ENCODE measurements at places on chromosomes 12 and 14. TPM values are rescaled to one million over a fixed set of nuclear protein-coding genes. Genes with fewer than 3 reads are reported as not detected.

ALDH1L2 gene
- total RNA-seq: 0.70 TPM

KCNH5 gene
- not detected for total RNA-seq

TAS2R20 gene
- 4.1 TPM for total RNA-seq

PTGDR gene
- not detected for total RNA-seq

DAO gene
- 1.2 TPM for total RNA-seq

CCDC184 gene
- total RNA-seq: not detected

SERPINA9 gene
- total RNA-seq: not detected

PTPRB gene
- total RNA-seq: 36.9 TPM

DNA sequence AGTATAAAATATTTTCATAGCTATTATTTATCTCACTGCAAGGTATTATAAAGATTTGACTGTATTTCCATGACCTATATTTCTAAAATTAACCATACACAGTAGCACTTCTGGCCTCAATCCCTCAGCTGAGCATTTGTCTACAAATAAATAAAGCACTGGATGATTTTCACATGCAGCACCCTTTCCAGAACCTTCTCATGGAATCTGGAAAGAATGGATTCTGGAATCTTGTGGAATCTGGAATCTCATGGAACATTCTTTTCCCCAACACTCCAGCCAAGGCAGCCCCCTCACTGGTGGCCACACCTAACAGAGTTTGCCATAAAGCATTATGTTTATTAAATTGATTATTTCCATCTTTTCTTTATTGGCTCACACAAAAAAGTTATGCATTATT lies 199.2 kb downstream of the MSRB3 start:
- H3K4me3 ChIP-seq: no peak overlapping the region
- no peak overlapping the region for H3K27ac ChIP-seq
- no peaks in the 10 kb centered on the region for H3K27me3 ChIP-seq
- H3K4me1 ChIP-seq: no peaks in the 10 kb centered on the region

- H3K4me1 ChIP-seq: no peaks in the 10 kb centered on the region
- H3K27ac ChIP-seq: no peak overlapping the region
- no peaks in the 10 kb centered on the region for H3K27me3 ChIP-seq
- no peaks in the 10 kb centered on the region for H3K36me3 ChIP-seq
These were observed 18.4 kb downstream of the ZFC3H1 start for GRCh38 chr12:71645268-71645667.

- no peak for DNase-seq
- H3K27me3 ChIP-seq: no peaks in the 10 kb centered on the region
- no peaks in the 10 kb centered on the region for H3K4me1 ChIP-seq
- no peaks in the 10 kb centered on the region for H3K36me3 ChIP-seq
- no peak overlapping the region for H3K4me3 ChIP-seq
These were observed 193.9 kb downstream of the TRHDE start for GRCh38 chr12:72465940-72466630.

DNA sequence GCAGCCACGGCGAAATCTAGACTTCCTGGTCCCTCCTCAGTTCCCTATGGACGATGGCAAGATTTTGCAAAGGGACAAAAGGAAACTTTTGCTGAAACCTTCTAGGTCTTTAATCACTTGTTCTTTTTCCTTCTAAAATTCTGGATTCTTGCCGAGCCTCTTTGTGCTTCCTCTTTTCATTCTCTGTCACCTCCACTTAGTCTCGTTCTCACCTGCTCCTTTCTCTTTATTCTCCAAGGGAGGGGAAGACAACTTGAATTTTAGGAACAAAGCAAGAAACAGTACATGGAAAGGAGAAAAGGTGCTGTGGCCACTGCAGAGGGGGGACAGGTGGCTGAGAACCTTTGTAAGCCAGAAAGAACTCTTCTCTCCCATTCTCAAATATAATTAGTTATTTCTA lies 194.8 kb downstream of the CACNA1C start:
- no peaks in the 10 kb centered on the region for H3K36me3 ChIP-seq
- H3K4me3 ChIP-seq: no peak overlapping the region
- no peak for DNase-seq

GRCh38 chr12:5924342-5924741 lies 20.7 kb downstream of the ANO2 start:
- H3K4me1 ChIP-seq: no peaks in the 10 kb centered on the region
- no peaks in the 10 kb centered on the region for H3K27me3 ChIP-seq
- H3K4me3 ChIP-seq: no peak overlapping the region
- no peak overlapping the region for H3K27ac ChIP-seq
- no peak for DNase-seq
- no peaks in the 10 kb centered on the region for H3K36me3 ChIP-seq

GRCh38 chr14:99516871-99517642 lies 35.8 kb downstream of the CCNK start:
- no peaks in the 10 kb centered on the region for H3K4me1 ChIP-seq
- H3K27me3 ChIP-seq: no peaks in the 10 kb centered on the region
- H3K27ac ChIP-seq: no peak overlapping the region
- H3K36me3 ChIP-seq: peaks cover 35% of the 10 kb centered on the region
- peak; percentile 46 for DNase-seq

- H3K27ac ChIP-seq: no peak overlapping the region
- no peaks in the 10 kb centered on the region for H3K27me3 ChIP-seq
- H3K4me3 ChIP-seq: no peak overlapping the region
- no peaks in the 10 kb centered on the region for H3K36me3 ChIP-seq
These were observed 95.1 kb downstream of the UNC79 start for GRCh38 chr14:93525696-93526451.

DNA sequence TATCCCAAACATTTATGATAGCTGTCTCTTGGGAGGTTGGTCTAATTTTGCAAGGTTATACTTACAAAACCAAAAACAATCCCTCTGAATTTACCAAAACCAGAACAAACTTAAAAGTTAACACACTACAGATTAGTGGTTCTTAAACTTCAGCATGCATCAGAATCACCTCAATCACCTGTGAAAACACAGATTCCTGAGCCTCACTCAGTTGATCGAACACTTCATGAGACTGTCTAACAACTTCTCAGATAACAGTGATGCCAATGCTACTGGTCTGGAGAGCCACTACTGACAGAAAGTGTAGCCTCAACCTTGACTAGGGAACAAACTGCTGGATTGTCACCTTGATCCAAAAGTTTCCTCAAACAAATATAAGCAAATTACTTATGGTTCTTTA lies 44.2 kb downstream of the ATP2B1 start:
- H3K4me1 ChIP-seq: peaks cover 29% of the 10 kb centered on the region
- H3K36me3 ChIP-seq: no peaks in the 10 kb centered on the region
- H3K27me3 ChIP-seq: no peaks in the 10 kb centered on the region
- no peak for DNase-seq

GRCh38 chr12:70971001-70971794 lies 50.7 kb upstream of the PTPRR start:
- H3K36me3 ChIP-seq: no peaks in the 10 kb centered on the region
- no peaks in the 10 kb centered on the region for H3K27me3 ChIP-seq
- no peak for DNase-seq
- no peaks in the 10 kb centered on the region for H3K4me1 ChIP-seq
- no peak overlapping the region for H3K4me3 ChIP-seq

DNA sequence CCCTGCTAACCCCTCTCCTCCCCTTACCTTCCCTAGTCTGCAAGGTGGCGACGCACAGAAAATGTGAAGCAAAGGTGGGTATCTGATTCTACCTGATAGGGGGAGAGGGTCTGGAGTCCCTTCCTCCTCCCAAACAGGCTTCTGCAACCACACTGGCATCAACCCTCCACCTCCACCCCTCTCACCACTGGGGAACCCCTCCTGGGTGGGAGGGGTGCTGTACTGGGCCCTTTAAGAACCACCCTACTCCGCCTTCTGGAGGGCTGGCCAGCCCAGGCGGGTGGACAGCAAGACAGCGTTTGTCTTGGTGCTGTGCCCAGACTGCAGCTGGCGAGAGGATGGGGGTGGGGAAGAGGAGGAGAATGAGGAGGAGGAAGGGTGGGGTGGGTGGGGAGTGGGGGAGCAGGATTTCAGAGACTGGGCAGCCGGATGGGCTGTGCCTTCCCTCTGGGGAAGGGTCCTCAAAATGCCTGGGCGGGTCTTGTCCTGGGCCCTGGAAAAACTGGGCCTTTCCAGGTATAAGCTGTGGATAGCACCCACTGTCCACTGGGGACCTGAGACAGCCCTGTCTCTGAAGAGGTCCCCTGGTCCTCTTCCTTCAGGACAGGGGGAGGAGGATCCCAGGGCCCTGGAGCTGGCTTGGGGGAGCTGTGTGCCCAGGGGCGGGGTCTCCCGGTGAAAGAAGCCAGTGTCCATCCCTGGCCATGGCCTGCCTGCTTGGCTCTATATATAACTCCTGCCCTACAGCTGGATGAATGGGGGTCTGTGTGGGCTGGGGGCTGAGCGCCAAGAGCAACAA lies 2.8 kb downstream of the TNS2 start:
- peak overlapping the region; percentile 59 for H3K4me3 ChIP-seq
- peaks cover 19% of the 10 kb centered on the region for H3K4me1 ChIP-seq
- H3K27ac ChIP-seq: peak overlapping the region; percentile 94
- peak; percentile 84 for DNase-seq
- no peaks in the 10 kb centered on the region for H3K36me3 ChIP-seq

GRCh38 chr12:130337488-130338303 lies at the start of gene PIWIL1:
Gene PIWIL1, plus strand, starts transcription at chr12:130337887. Its CDS starts 4,705 bp downstream, at chr12:130342592.
- H3K27ac ChIP-seq: no peak within 1 kb of the TSS
- H3K36me3 ChIP-seq: no peaks in the 10 kb centered on the region
- no peaks in the 10 kb centered on the region for H3K4me1 ChIP-seq
- no peak within 1 kb of the TSS for H3K4me3 ChIP-seq
- H3K27me3 ChIP-seq: peaks cover 4% of the 10 kb centered on the region

DNA sequence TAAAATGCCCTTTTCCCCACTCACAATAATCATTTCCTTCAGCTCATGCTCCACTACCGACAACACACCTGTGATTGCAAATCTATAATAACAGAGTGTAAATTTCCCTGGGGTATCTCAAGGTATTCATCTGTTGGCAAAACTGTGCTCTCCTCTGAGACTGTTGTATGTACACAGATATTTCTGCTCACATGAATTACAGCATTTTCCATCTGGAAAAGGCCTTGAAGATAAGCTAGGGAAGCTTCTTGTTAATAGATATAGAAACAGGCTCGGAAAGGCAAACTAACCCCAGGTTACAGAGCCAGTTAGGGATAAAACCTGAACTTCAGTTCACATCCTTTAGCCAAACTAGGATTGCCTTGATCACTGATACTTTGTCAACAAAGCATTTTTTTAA lies 210.4 kb upstream of the KRR1 start:
- no peak for DNase-seq
- no peak overlapping the region for H3K4me3 ChIP-seq
- peak overlapping the region; percentile 54 for H3K27ac ChIP-seq
- H3K4me1 ChIP-seq: no peaks in the 10 kb centered on the region
- no peaks in the 10 kb centered on the region for H3K36me3 ChIP-seq

DNA sequence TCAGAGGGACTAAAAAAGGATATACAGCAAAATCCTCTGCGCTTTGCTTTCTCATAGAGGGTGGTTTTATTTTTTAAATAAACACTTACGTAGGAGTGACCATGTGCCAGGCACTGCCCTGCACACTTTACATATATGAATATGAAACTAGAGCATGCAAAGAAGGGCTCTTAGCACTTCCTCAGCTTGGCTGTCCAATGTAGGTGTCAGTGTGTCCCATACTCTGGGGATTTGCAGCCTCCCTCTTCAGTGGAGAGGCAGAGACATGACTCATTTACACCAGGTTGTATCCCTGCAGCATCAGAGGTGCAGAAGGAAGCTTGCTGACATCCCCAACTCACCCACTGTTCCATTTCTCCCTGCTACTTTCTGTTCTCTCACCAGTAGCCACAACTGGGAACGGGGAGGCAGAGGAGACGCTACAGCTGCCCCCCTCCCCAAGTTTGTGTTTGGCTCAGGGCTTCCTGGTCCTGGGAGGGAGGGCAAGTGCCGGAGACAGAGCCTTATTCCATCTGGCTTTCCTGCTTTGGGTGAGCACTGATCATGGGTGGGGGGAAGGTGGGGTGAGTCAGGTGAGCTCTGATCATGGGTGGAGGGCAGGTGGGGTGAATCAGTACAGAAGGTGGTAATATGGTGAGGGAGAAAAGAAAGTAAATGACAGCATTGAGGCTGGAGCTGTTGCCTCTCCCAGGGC lies 4.9 kb upstream of the KRT5 start:
- H3K4me3 ChIP-seq: no peak overlapping the region
- H3K27ac ChIP-seq: no peak overlapping the region
- DNase-seq: peak; percentile 30
- no peaks in the 10 kb centered on the region for H3K27me3 ChIP-seq

GRCh38 chr14:22761734-22762133 lies 4.8 kb upstream of the OXA1L start:
- H3K27me3 ChIP-seq: no peaks in the 10 kb centered on the region
- no peak overlapping the region for H3K27ac ChIP-seq
- no peaks in the 10 kb centered on the region for H3K36me3 ChIP-seq
- H3K4me1 ChIP-seq: peaks cover 5% of the 10 kb centered on the region
- no peak for DNase-seq
- no peak overlapping the region for H3K4me3 ChIP-seq

- no peak overlapping the region for H3K27ac ChIP-seq
- H3K4me3 ChIP-seq: no peak overlapping the region
- no peaks in the 10 kb centered on the region for H3K27me3 ChIP-seq
- DNase-seq: no peak
- H3K4me1 ChIP-seq: no peaks in the 10 kb centered on the region
These were observed 68.2 kb upstream of the CLMN start for GRCh38 chr14:95387826-95388445.

DNA sequence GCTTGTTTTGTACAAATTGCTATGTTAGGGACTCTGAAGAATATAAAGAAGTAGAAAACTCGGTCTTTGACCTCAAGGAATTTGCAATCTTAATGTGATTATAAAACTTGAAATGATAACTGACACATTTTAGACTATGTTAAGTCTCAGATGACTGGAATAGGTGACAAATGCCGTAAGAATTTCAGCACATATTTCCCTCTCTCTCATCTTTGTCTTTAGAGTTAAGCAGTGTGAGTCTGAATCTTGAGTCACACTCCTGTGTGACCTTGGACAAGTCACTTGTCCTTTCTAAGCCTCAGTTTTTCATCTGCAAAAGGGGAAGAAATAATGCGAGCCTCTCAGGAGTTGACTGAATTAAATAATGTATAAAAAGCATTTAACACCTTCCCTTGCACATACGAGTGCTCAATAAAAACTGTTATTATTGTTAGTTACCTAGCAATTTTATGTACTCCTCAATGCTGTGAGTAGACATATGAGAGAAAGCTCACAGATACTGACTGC lies 103.7 kb downstream of the DYRK2 start:
- no peaks in the 10 kb centered on the region for H3K27me3 ChIP-seq
- no peak overlapping the region for H3K27ac ChIP-seq
- H3K4me3 ChIP-seq: no peak overlapping the region
- no peaks in the 10 kb centered on the region for H3K4me1 ChIP-seq

DNA sequence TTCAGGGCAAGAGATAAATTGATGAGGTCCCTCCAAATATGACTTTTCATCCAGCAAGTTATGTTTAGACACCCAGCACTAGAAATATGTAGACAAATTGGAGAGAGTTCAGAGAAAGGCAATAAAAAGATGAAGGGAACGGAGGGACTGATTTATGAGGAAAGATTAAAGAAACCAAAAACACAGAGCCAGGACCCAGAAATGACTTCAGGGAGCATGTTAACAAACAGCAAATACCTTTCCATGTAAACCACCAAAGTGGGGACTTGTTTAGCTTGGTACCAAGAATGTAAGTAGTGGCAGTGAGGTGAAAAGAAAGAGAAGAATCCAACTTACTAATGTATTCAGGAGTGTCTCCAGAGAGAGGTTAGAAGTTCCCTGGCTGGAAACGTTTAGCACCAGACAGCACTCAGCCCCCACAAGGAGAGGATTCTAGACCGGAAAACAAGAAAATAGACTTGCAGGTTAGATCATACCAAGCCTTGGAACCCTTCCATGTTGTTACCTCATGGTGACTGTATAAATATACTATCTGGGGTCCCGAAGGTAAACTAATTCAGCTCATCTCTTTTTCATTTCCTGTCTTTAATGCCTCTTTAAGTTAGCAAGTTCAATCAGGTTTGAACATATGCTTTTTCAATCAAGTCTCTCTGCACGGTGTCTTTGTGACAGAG lies 79.2 kb downstream of the TBC1D30 start:
- H3K36me3 ChIP-seq: no peaks in the 10 kb centered on the region
- no peak for DNase-seq
- no peak overlapping the region for H3K27ac ChIP-seq
- no peaks in the 10 kb centered on the region for H3K4me1 ChIP-seq

Measured in Peyer's patch (tissue), 4 donors.